ENCODE measurements at places on chromosomes 1 and 21.

DNA sequence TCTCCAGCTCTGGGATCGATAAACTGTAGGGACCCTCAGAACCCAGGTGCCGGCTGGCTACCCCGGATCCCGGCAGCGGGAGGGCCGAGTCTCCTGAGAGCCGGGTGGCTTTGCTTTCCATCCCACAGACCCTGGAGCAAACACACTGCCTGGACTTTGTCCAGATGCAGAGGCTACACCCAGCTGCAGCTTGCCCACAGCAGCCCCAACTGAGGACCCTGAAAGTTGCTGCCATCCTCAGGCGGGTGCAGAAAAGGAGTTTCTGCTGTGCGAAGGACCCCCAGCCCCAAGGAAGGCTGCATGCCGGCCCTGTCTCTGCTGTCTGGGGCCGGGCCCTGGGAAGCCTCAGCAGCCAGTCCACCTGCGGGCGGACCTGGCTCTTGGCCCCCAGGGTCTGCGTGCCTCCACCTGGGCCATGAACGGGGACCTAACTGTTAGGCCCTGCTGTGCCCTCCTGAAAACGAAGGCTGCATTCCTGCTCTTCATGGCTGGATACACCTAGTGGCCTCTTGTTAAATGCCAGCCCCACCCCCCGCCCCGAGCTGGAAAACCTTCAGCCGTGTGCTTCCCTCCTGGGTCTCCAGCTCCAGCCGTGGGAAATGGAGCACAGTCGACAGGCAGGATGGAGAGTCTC lies 97.5 kb upstream of the ARHGEF16 start:
- DNase-seq, result no peak

- no peak for DNase-seq
Observed at GRCh38 chr1:23422241-23422877, 2.2 kb downstream of the TCEA3 start.

- DNase-seq, result no peak
Observed at GRCh38 chr1:47761201-47761930, 235.8 kb downstream of the TRABD2B start.

- DNase-seq, result no peak
Observed at GRCh38 chr1:205579711-205580110, 52.1 kb downstream of the ELK4 start.

DNA sequence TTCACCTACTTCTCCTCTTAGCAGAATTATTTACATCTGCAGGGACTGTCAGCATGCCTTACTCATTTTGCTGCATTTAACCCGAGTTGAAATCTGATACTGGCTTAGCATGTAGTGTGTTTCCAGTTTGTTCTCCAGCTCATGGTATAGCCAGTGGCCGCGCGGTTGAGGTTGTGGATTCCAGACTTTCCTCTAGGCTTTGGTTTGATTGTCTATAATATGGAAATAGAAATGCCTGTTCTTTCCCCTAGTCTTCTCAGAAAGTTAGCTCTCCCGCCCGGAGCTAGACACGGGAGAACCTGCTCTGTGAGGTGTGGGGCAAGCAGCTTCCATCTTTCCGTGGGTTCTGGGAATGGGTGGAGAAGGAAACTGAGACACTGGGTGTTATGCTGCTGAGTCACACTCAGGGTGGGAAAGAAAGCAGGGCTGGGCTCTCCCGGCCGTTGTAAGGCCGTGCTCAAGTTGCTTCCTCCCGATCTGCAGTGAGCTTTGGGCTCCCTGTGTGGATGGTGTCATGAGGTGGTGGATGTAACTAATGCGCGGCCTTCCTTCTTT lies 206.8 kb upstream of the TMEM51 start:
- no peak for DNase-seq

All from stimulated activated CD4-positive, alpha-beta T cell treated with anti-CD3 and anti-CD28 coated beads, Interleukin-1b, Interleukin-23, amount 100 ng/mL, for 4 hours (primary cell).